Fibroblast of skin of left biceps (primary cell): ENCODE measurements at places on chromosomes 5 and 9.

GRCh38 chr5:3943859-3944258 is 348.2 kb downstream of the IRX1 start:
- no peak for DNase-seq

- no peak for DNase-seq
Measured at GRCh38 chr5:107930092-107930491, 259.4 kb upstream of the EFNA5 start.

DNA sequence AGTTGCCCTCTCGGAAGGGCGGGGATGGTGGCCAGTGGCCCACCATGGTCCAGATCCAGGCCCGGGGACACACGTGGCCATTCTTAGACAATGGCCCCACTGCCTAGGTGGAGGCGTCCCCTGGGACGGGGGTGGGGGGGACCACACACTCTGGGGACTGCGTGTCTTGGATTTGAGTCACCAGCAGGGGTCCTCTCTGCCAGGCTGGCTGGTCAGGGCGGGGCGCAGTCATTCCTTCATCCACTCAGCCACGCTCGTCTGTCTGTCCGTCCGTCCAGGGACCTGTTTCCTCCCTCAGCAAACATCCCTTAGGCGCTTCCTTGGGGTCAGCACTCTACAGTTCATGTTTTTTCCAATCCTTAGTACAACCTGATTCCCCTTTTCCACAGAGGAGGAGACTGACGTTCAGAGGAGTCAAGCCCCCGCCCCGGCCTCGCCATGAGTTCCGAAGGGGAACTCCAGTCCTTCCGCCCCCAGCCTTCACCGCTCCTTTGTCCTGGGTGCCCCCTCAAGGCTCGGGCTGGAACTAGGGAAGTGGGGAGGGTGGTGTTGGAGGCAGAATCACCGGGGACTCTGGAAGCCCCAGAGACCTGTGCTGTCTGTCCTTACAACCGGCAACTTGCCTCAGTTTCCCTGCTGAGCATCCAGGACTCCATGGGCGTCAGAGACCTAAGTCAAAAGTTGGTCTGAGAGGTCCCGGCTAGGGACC is 276.6 kb upstream of the MVB12B start:
- DNase-seq: no peak

- DNase-seq: no peak
Measured at GRCh38 chr9:5510360-5510931, at the start of gene PDCD1LG2. TSS of gene PDCD1LG2 (plus strand) at chr9:5510531. CDS start at chr9:5522547, 12,016 bp downstream.

GRCh38 chr9:27549196-27549755 is 19.7 kb upstream of the MOB3B start:
- peak; percentile 53 for DNase-seq

DNA sequence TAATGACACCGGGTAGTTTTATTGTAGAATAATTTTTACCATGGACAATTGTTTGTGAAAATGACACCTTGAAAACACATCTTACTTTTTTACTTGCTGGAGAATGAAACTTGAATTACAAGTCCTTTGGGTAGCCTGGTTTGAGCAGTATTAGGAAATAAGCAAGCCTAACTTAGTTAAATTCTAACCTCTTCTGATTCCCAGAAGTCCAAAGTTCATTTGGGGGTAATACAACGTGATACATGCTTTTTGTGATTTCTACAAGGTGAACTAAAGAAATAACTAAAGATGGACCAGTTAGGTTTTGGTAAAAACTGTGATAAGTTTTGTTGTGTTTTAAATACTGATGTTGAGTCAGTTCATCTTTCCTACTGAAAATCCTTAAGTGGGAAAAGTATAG is 135.4 kb upstream of the DMRT1 start:
- DNase-seq: no peak

DNA sequence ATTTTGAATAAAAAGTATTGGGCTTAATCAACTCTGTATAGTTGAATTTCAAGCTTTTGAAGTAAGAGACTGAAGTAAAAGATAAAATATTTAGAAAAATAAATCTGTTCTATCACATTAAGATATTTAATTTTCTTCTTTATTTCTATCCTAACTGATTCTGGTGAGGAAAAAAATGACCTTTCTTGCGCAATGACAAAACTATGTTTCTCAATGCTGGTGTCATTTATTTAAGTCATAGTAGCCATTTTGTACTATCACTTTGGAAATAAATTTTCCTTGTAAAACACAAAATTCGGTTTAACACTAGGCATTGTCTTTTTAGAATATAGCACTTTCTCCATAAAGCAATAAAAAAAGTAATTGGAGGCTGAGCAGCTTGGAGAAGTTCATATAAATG is 728.0 kb downstream of the CDH9 start:
- DNase-seq: no peak

GRCh38 chr9:104085525-104085924 is 8.6 kb upstream of the SMC2 start:
- no peak for DNase-seq

DNA sequence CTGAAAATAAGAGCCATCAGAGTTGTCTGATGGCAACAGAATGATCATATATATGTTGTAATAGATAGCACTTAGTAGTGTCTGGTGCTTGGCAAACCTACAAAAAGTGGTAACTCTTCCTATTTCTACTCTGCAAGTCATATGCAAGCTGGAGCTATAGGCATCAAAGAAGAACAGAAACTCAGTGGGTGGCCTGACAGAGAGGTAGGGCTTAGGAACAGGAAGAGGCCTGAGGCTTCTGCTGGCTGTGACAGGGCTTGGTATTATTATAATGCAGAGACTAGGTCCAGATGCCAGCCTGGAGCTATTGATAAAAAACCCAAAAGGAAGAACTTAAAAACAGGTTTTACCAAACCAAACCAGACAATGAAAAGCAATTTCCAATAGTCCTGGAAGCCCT is 4.4 kb upstream of the DIAPH1 start:
- DNase-seq: no peak

- no peak for DNase-seq
Measured at GRCh38 chr5:154749491-154749890, 5.7 kb upstream of the LARP1 start.

GRCh38 chr5:37786862-37787519 is 52.9 kb downstream of the GDNF start:
- no peak for DNase-seq

GRCh38 chr5:159969966-159970365 is 39.0 kb upstream of the TTC1 start:
- DNase-seq: no peak

- DNase-seq: no peak
Measured at GRCh38 chr5:131364507-131365050, 100.7 kb downstream of the CDC42SE2 start.

DNA sequence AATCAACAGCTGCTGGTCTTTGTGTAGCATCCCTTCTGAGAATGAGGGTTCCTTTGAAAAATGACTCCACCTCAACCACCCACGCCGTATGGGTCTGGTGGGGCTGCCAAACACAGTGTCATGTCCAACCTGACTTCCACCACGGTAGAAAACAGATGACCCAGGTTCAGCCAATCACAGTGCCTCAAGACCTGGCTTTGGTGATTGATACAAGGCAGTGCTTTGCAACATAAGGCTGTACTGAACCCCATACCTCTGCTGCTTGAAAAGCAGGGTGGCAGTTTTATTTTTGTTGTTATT is 11.5 kb upstream of the TGFBR1 start:
- DNase-seq: no peak

DNA sequence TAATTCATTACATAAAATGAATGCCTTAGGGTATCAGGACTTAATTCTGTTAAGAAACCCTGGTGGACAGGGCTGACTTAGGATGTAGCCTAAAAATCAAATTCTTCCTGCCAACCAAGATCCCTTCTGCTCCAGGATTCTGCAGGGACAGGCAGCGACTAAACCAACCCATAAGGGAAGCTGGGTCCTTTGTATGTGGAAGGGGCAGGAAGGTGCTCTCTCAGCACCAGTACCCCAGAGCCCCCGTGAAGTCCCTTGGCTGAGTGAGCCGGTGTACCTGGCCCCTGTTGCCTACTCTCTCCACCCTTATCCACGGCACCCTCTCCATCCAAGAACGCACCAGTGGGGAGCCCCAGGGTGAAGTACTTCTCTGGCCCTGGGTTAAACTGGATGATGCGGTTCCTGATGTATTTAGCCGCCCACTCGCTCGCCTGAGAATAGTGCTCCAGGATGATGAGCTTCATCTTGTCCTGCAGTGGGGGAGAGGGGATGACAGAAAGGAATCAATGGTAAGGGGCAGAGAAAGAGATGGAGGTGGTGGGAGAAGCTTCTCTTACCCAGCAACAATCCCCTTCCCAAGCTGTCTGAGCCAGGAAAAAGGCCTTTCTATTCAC is 1.1 kb downstream of the GNPDA1 start:
- no peak for DNase-seq

DNA sequence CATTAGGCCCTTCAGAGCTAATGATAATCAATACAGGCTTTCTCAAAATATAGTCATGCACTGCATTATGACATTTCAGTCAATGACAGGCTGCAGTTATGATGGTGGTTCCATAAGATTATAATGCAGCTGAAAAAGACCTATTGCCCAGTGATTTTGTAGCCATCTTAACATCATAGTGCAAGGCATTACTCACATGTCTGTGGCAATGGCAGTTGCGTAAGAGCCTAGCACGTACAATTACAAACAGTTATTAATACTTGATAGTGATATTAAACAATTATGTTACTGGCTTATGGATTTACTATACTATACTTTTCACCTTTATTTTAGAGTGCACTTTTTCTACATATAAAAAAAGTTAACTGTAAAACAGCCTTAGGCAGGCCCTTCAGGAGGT is 214.8 kb downstream of the ISL1 start:
- no peak for DNase-seq

DNA sequence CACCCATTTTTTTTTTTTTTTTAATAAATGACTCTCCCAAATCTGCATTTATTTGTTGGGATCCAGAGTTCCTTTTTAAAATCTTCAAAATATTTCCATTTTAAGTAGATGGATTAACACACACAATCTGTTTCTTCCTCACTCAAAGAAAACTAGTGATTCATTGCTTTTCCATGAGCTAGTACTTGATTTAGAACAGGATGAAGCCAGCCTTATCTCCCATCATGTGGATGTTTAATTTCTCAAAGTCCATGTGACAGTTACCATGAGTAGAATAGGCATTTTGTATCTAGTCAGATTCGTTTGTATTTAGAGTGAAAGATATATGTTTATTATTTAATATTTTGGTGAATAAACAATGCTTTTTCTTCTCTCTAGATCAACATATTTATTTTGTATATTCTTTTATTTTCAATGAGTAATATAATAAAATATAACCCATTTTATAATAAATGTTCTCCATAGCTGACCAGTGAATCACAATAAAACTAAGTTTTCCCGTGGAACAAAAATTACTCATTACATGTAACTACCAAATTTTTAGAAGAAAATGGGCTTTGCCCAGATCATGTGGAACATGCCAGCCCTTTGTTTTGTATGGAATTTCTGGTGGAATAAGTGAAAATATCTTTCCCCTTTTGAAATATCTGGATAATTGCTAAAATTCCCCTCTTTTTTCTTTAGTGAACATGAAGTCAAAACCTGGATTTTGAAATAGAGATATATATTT is 54.9 kb upstream of the RPS23 start:
- no peak for DNase-seq

GRCh38 chr9:115171921-115172388 is 54.0 kb upstream of the TNC start:
- no peak for DNase-seq

GRCh38 chr9:100098046-100098886 is 534 bp downstream of the ERP44 start:
- DNase-seq: no peak

- no peak for DNase-seq
Measured at GRCh38 chr9:91170951-91171350, 190.8 kb downstream of the AUH start.

GRCh38 chr9:8825585-8826147 is 1026.1 kb upstream of the DMAC1 start:
- no peak for DNase-seq

DNA sequence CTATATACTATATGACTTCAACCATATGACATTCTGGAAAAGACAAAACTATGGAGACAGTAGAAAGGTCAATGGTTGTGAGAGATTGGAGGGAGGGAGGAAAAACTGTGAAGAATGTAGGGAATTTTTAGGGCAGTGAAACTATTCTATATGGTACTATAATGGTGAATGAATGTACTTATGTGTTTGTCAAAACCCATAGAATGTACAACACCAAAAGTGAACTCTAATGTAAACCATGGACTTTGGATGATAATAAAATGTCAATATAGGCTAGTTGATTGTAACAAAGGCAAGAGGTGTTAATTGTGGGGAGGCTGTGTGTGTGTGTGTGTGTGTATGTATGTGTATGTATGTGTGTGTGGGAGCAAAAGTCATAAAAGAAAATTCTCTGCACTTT is 10.8 kb upstream of the STOM start:
- DNase-seq: no peak

DNA sequence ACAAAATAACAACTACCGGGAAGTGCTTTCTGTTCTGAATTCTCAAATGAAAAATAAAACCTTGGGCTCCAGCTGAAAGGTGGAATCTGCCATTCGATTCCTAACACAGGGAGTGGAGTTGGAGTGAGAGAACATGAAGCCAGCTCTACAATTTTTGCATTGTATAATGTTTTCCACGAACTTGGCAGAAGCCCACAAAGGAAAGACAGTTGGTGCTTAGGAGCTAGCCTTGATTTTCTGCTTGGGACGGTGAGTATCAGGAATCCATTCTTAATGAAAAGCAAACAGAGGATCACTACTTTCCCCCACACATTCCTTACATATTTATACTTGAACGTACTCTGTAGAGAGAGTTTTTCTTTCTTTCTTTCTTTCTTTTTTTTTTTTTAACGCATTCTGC is 74.2 kb upstream of the FBXL7 start:
- DNase-seq: no peak

- no peak for DNase-seq
Measured at GRCh38 chr9:21690561-21690960, 111.9 kb upstream of the MTAP start.

- DNase-seq: no peak
Measured at GRCh38 chr9:85130260-85130659, 460.7 kb downstream of the NTRK2 start.

GRCh38 chr5:41794471-41794870 is 75.8 kb downstream of the OXCT1 start:
- DNase-seq: peak; percentile 95

DNA sequence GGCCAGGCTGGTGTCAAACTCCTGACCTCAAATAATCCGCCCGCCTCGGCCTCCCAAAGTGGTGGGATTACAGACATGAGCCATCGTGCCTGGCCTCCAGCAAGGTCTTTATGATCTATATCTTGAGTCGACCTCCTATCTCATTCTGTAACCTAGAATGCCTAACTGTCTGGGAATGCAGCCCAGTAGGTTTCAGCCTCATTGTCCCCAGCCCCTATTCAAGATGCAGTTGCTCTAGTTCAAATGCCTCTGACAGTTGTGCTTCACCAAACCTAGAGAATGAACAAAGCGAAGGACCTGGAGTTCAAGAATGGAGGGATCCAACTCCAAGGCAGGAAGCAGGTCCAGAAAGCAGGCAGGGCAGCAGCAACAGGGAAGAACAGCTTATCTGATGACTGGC is 30.8 kb downstream of the GLRX start:
- no peak for DNase-seq

- DNase-seq: peak; percentile 96
Measured at GRCh38 chr5:140564196-140565023, at the start of the genes APBB3 and SLC35A4. TSS of gene APBB3 (minus strand) at chr5:140564598. CDS start at chr5:140564245, 353 bp downstream. TSS of gene SLC35A4 (plus strand) at chr5:140564828. CDS start at chr5:140567170, 2,342 bp downstream.

- no peak for DNase-seq
Measured at GRCh38 chr5:43275391-43275790, 37.8 kb downstream of the HMGCS1 start.
